ENCODE measurements at places on chromosomes 13 and 19. TPM values are rescaled to one million over a fixed set of nuclear protein-coding genes. Genes with fewer than 3 reads are reported as not detected.
A peak's percentile ranks its signal among the peaks of the same experiment; 100 is the strongest.

GRCh38 chr19:8109890-8110662 lies 39.3 kb downstream of the FBN3 start:
- DNase-seq = no peak

- DNase-seq = no peak
Measured at GRCh38 chr19:46604781-46605355, 3.7 kb downstream of the CALM3 start.

DNA sequence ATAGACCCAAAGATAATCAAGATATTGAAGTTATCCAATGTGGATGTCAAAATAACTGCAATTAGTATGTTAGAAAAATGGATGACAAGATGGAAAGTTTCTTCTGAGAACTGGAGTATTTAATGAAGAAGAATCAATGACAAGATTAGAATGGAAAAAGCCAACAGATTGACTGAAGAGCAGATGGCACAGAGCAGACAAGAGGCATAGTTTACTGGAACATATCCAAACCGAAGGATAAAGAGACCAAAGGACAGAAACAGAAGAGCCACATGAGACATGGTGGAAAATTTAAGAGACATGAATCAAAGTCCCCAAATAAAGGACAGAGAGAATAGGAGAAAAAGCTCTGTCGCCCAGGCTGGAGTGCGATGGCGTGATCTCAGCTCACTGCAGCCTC lies 89.6 kb upstream of the RXFP2 start:
- DNase-seq = no peak

DNA sequence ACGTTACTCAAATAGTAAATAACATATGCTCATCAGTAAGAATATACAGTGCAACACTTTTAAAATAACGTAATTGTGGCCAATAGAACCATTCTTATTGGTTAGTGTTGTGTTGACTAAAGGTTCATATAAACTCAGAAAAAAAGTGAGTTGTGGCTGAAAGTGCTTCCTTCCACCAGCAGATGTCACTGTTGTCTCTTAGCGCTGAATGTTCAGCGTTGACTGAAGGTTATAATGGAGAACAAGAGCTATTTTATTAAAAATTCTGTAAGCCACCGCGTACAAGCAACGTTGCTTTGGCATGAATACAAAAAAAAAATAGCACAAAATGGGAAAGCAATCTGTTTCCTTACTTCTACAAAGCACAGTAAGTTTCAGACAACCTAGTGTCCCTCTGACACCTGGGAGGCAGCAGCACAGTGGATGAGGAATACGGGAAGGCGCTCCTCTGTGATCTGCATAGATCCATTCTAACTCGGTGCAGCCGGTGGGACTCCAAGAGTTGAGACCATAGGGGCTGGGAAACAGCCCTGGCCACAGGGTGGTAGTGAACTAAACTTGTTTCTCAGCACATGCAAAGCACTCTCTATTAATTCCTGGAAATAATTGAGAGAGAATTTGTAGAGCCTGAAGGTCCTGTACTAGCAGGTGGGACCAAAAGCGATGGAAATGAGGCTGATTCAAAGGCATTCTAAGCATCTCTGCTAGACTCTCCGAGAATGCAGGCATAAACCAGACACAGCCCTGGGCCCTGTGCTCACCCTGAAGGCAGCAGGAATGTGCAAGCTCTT lies 23.9 kb upstream of the OXGR1 start:
- DNase-seq = peak; percentile 47

DNA sequence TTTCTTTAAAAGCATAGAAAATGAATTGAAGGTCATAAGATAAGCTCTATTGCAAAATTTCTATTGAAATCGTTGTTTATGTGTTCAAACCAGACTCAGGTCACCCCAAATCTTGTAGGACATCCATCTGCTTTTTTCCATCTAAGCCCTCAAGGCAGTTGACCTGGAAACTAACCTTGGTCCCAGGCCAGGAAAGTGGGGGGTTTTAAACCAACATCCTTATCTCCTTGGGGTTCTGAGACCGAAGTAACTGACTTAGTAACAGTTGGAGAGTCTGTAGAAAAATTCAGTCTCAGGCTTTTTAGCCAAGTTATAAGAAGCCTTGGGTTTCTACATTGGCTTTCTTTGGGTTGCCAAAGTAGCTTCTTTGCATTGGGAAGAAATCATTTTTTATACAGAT lies 23.4 kb downstream of the ZNF507 start:
- no peak for DNase-seq

DNA sequence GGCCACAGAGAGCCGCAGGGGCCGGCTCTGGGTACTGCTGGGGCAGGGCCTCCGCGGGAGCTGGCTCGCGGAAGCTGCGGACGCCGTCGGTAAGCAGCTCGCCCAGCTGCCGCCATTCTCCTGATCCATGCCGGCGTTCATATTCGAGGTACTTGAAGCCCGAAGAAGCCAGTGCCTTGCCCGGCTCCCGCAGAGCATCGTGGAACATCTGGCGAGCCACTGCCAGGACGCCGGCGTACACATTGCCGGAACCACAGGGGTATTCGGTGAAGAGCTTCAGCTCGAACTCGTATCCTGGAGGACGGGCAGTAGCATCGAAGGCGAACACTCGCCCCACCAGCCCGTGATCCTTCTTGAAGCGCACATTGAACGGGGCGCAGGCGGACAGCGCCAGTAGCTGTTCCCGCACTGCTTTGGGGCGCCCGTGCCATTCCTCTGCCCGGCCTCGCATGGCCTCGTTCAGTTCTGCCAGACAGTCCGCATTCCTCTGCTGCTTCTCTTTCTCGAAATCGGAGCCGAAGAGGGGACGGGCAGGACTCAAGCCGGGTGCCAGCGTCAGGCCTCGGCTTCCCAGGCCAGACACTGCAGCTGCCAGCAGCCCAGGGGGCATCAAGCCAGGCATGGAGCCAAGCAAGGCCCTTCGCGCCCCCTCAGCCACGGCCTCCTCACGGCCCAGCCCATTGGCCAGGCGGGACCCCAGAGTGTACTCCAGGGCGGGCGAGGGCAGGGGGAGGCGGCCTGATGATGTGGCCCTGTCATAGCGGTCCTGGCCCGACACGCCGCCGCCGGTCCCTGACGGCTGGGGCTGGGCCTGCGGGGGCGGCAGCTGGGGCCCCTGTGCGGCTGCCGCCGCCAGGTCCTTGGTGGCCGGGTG lies 1.0 kb downstream of the IRF2BP1 start:
- DNase-seq = peak; percentile 17

GRCh38 chr19:1104311-1105007 lies 665 bp downstream of the GPX4 start:
- peak; percentile 83 for DNase-seq

- no peak for DNase-seq
Measured at GRCh38 chr13:39910833-39911232, 255.4 kb downstream of the COG6 start.

DNA sequence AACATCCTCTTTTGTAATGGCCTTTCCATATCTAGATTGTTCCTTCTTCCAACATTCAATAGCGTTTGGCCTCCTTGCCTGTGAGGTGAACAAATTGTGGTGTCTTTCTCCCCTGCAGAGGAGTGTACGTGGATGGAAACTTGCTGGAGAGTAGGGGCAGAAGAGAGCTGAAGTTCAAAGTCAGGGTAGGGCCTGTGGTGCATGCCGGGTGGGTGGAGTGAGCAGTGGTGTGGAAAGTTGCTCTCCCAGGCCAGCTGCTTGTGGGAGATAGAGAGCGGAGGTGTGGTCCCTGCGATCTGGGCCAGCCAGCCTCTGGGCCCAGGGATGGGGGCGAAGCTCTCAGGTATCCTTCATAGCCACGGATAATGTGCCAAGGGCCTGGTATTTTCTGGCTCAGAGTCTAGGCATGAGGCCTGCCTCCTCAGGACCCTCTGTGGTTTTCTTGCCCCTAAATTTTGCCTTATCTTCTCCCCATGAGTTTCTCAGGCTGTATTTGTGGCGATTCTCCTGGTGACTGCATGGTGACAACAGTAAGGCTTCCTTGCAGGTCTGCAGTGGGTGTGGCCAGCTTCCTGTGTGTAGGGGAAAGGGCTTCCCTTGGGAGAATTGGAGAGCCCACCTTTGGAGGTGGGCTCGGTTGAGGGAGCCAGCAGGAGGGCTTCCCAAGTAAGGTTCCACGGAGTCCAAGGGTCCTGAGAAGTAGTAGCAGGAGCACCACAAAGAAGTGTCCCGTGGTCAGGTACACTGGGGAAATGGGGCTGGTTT lies 6.7 kb downstream of the RGCC start:
- DNase-seq = no peak

DNA sequence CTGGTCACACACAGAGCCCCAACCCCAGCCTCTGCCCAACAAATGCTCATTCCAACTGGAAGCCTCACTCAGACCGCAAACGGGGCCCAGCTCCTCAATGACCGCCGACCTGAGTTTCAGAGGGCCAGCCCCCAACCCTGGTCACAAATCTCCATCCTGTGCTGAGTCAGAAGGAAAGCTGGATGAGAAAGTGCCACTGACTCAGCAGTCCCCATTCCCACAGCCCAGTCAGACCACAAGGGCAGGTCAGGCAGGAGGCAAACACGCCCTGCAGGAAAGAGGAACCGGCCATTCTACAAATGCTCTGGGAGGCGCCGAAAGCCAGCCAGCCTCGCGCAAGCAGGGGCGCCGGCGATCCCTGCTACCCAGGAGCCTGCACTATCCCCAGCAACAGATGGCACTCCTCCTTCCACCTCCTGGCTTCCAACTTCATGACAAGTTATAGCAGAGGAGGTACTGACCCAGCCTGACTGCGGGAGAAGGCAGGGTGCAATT lies 14.1 kb upstream of the PRKD2 start:
- no peak for DNase-seq

- DNase-seq = no peak
Measured at GRCh38 chr19:23822735-23823134, 64.0 kb upstream of the ZNF681 start.

DNA sequence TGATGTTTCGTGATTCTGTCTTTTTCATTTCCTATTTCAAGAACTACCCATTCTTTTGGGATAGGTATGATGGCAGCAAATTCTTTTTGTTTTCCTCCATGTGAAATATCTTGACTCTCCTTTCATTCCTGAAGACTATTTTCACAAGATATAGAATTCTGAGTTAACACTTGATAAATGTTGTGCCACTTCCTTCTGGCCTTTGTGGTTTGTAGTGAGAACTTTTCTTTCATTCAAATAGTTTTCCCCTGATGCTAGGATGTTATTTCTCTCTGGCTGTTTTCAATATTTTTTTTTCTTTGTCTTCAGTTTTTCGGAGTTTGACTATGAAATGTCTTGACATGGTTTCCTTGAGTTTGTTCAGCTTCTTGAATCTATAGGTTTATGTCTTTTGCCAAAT lies 8.3 kb upstream of the TUBGCP3 start:
- no peak for DNase-seq

GRCh38 chr19:41849067-41849466 lies 4.2 kb downstream of the DMRTC2 start:
- DNase-seq = no peak

DNA sequence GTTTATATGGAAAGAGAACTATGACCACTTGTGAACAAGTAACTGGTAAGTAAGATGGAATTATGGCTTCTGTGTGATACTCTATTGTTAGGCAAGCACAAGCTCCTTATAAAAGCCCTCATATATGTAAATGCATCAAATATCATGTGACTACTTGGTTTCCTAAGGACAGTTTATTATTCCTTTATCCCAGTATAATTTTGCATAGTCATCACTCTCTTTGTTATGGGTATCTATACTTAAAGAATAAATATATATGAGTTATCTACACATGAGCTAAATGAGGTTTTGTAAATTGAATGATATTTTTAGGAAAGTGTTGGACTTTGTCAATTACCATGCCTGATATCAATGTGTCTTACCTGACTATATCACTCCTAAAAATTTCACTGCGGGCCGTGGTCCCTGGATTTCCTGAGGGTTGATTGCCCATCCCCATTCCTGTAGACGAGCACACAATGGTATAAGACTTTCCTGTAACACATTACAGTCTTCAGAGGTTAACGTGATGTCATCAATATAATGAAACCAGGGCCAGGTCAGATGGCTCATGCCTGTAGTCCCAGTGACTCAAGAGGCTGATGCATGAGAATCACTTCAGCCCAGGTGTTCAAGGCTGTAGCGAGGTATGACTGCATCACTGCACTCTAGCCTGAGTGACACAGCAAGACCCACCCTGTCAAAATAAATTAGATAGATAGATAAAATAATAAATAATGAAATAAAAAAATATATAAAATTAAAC lies 20.7 kb downstream of the ZNF844 start:
- no peak for DNase-seq

DNA sequence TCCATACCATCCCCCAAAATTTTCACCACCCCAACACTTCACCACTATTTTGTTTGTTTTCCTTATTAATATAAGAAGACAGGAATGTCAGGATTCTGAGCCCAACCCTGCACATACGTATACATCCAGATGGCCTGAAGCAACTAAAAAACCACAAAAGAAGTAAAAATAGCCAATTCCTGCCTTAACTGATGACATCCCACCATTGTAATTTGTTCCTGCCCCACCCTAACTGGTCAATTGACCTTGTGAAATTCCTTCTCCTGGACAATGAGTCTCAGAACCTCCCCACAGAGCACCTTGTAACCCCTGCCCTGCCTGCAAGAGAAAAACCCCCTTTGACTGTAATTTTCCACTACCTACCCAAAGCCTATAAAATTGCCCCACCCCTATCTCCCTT lies 132.5 kb downstream of the ZNF675 start:
- no peak for DNase-seq

GRCh38 chr13:101155920-101156319 lies 260.4 kb downstream of the NALCN start:
- peak; percentile 25 for DNase-seq

Gene PRRG2
- 0.78 TPM for polyA plus RNA-seq

Gene PSG3
- polyA plus RNA-seq = 0.55 TPM

Gene COL5A3
- 7.8 TPM for polyA plus RNA-seq

Gene CEACAM7
- not detected for polyA plus RNA-seq

Gene LIPE
- polyA plus RNA-seq = 34.2 TPM

Gene AP1M2
- polyA plus RNA-seq = 1.1 TPM

Gene LENG9
- polyA plus RNA-seq = 2.5 TPM

All from spinal cord (tissue), 10 donors.